ENCODE measurements at places on chromosomes 5 and 9.

GRCh38 chr5:10009802-10010201, 239.9 kb downstream of the ATPSCKMT start:
- no peak for ATAC-seq

DNA sequence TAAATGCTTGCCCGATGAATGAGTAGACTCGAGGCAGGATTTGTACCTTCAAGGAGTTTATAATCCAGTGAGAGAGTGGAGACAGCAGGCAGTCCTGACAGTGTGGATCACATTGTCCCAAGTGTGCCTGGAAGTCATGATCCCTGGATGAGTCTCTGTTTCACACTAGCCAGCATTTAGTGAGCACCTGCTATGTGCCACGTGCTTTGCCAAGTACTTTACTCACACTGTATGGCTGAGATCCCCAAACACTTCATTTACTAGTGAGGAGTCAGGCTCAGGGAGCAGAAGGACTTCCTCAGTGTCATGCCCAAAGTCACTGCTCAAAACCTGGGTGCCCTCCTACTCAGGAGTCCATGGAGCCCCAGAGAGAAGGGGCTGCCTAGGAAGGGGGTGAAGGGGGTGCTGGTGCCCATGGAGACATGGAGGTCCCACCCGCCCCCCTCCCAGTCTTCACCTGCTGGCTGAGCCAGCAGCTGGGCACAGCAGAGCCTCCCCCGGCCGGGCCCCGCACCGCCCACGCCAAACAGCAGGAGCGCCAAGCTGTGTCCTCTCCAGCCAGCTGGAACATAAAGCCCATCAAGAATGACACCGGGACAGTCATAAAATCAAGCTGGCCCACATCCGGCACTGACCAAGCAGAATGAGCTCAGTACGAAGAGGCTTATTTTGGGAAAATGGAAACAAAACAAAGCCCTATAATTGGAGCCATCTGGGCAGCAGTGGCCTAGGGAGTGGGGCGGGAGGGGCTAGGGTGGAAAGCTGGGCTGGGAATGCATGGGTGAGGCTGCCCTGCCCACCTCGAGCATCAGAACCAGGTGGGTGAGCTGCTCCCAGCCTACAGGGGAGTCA, 10.6 kb downstream of the LAMC3 start:
- ATAC-seq, result no peak

GRCh38 chr5:68261569-68262065, 46.1 kb downstream of the PIK3R1 start:
- ATAC-seq, result peak; percentile 56

DNA sequence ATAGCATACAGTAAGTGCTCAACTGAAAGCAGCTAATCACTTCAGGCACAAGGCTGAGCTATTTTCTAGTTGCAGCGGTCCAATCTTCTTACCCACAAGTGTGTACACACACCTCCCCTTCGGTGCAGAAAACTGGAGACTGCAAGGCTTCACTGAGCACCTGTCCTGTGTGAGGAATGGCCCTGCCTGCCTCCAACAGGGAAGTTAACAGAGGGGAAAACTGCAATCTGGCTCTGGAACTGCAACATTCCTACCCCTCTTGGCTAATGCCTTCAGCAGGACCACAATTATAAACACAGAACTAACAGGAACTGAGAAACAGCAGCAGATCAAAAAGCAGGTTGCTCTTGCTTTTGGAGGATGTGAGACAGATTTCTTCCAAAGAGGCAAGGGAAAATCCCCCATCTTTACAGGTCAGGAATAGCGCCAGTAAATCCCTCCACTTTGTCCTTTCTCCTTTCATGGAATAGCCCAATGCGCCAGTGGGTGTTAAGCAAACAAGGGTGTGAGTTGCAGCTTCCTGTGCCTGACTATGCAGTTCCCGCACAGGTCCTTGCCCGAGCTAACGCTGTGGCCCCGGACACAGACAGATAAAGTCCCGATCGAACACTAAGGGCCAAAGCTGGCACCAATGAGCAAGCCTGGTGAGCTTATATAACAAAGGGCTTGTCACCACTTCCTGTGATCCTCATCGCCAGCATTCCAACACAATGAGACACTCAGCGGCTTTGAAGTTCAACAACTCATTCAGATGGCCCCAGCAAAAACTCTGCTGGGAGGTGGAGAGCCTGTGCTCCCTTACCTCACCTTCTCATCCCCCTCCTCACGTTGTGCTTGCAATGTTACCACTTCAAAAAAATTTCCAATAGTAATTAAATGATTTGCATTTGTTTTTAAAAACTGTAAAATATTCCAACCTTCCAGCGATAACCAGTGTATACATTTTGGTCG, 21.5 kb downstream of the SHB start:
- ATAC-seq, result peak; percentile 72

DNA sequence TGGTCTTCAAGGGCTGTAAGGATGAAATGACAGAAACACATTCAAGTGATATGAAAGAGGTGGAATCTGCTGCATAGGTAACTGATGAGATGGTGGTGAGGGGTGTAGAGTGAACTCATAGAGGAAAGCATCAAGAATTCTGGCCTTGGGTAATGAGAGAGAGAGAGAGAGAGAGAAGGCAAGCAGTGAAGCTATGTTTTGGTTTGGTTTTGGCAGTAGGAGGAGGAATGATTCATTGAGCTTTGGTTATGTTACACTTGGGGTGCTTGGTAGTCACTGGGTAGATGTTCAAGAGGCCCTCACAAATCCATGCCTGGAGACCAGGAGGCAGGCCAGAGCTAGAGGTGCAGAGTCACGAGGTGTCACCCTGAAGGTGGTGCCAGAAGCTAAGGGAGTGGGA, 89.5 kb downstream of the EGFLAM start:
- no peak for ATAC-seq

DNA sequence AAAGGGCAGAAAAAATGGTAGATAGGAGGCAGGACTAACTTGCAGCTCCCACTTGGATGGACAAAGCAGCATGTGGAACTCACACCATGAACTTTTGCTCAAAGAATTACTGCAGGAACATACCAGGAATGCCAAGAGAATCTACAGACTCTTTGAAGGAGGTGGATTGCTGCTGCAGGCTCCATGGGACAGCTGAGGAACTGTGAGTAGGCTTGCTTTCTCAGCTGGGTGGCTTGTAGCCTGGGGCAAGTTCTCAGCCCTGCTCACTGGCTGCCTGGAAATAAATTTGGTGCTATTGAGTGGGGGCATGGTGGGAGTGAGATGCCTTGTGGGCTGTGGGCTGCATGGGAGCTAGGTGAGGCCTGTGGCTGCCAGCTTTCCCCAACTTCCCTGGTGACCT, 574.5 kb downstream of the PRELID2 start:
- ATAC-seq, result no peak

- no peak for ATAC-seq
Measured at GRCh38 chr9:85173967-85174366, 504.4 kb downstream of the NTRK2 start.

DNA sequence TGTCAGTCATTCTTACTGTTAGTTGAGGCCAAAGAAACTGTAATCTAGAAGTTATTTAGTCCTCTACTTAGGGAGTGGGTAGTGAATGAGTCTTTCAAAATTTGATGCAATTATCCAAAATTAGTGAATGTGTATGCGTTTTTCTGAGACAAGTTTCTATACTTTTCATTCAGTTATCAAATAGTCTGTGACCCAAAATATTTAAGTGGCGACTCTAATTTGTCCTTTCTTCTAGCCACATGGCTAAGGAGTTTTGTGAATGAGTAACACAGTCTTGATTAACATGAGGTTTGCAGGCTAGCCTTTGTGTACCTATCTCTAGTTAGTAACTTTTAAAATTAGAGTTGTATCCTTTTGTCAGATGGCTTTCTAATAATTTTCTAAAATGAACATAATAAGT, 45.6 kb downstream of the COMMD10 start:
- no peak for ATAC-seq

DNA sequence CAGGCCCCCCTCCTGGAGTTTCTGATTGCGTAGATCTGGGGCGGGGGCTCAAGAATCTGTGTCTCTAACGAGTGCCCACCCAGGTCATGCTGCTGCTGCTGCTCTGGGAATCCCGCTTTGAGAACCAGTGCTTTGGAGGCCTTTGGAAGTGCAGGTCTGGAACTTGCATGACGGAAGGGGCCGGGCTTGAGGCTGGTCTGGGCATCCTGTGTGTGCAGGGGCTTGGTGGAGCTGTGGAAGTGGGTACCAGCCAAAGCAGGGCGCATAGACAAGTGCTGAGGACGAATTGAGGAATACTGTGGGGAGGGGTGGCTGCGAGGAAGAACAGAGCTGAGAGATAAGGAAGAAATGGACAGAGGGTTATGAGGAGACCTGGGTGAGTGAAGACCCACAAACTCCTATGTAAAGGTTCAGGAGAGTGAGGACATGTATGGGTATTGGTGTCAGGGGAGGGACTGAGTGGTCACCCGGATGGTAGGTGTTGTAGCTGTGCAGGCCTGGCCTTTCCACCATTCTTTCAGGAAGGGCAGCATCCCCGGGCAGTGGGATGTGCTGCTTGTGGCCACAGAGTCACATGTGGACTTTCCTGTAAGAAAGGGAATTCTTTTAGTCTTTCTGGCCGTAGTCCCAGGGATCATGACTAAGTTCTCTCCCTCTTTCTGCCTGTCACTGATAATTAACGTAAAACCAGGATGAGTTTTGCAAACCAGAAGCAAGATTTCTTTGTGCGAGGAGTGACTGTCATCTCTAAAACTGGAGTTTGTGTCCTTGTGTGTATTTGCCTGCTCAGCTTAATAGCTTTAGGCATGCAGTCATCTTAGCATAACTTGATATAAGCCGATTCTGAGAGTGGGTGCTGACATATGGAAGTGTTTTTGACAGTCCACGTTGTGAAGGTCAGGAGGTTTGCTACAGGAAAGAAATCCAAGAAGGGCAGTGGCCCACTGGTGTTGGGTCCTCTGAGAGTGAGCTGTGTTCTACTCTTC, 43.3 kb upstream of the TJP2 start:
- no peak for ATAC-seq

- ATAC-seq, result no peak
Measured at GRCh38 chr9:127693143-127693542, 13.6 kb upstream of the CFAP157 start.

DNA sequence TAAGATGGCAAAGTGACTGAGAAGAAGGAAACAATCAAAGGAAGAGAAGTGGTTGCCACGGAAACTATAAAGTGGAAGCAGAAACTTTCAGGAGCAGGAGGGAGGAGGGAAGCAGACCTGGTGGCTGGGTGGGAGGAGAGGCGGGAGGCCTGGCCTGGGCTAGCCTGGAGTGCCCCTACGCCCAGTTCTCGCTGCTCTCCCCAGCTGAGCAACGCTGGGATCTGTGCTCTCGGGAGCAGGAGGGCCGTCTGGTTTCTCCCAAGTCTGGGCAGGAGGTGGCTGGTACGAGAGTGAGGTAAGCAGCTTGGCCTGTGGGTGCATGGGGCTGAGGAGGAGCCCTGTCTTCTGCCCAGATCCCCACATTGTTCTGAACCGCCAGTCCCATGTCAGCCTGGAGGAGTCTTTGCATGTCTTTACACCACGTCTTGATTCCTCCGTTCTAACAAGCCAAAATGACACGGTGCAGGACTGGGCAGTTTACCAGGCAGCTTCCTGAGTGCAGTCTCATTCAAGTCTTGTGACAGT, 15.0 kb upstream of the DAB2IP start:
- ATAC-seq, result peak; percentile 24

GRCh38 chr5:117107859-117108258, 533.2 kb upstream of the SEMA6A start:
- no peak for ATAC-seq

DNA sequence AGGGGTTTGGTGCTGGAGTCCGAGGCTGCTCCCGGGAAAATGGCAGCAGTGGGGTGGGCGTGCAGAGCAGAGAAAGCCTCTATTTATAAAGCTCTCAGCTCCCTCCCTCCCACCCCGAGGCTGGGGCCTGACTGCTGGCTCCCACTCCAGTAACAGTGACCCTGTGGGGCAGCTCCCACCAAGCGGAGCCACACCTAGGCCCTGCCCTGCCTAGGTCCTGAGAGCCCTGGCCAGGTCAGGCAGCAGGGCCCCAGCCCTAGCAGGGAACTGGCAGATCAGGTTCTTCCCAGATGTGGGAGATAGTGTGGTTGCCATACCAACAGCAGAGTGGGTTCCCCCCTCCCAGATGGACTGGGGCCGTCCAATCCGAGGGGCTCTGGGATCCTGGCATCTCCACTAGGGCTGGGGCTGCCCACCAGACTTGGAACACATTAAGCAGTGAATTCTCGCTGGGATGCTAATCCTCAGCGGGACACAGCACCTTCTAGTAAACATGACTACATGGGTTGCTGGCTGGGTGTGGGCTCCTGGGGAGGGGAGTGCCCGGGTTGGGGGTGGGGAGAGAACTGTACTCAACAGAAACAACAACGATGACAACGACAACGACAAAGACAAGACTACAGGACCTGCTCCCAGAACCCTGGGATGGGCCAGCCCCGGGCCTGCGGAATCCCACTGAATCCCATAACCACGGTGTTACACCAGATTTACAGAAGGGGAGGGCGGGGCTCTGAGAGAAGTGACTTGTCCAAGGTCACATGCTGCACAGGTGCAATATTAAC, 1.5 kb downstream of the SH3GLB2 start:
- ATAC-seq, result no peak

DNA sequence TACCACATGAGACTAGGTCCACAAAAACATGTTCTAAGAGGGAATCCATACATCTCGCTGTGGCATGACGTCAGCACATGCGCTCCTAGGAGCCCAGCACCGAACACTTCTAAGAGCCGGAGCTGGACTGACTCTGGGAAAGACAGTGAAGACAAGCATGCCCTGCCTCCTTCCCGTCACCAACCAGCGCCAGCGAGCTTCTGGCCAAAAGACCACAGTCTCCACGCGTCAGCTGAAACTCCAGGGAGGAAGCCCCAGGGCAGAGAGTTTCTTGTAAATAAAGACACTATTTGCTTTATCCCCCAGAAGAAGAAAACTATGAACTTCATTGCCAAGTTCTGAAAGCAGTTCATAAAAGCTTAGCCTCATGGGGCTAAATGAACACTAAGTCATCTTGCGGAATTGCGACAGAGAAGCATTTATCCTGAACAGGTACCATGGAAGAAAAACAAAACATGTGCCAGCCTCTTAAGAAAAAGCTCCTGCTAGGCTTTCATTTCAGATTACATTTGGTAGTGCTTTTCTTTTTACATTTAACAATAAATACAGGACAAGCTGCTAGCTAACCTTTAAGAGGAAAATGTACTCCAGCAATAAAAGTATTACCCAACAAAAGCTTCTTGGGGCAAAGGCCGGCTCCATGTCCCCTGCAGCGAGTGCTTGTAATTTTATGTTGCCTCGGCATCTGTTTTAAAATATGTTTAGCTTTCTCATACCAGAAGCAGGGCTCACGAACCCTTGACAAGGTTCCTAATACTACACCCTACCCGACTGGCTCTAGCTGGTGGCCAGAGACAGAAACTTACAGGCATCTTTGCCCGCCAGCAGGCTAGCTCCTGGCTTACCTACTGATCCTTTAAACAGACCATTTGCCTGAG, 96.5 kb downstream of the PRRT1B start:
- ATAC-seq, result no peak
